ENCODE measurements at places on chromosomes 3 and 15. TPM values are rescaled to one million over a fixed set of nuclear protein-coding genes. Genes with fewer than 3 reads are reported as not detected.

GRCh38 chr3:178103140-178103539 is 433.1 kb upstream of the KCNMB2 start:
- DNase-seq = no peak
- H3K4me1 ChIP-seq = no peaks in the 10 kb centered on the region
- no peak overlapping the region for H3K4me3 ChIP-seq
- H3K27ac ChIP-seq = no peak overlapping the region

- H3K27ac ChIP-seq = no peak overlapping the region
- peaks cover 8% of the 10 kb centered on the region for H3K27me3 ChIP-seq
- no peak for DNase-seq
- H3K4me1 ChIP-seq = peaks cover 5% of the 10 kb centered on the region
- no peaks in the 10 kb centered on the region for H3K36me3 ChIP-seq
Measured at GRCh38 chr3:70849911-70850699, 537.7 kb upstream of the MDFIC2 start.

DNA sequence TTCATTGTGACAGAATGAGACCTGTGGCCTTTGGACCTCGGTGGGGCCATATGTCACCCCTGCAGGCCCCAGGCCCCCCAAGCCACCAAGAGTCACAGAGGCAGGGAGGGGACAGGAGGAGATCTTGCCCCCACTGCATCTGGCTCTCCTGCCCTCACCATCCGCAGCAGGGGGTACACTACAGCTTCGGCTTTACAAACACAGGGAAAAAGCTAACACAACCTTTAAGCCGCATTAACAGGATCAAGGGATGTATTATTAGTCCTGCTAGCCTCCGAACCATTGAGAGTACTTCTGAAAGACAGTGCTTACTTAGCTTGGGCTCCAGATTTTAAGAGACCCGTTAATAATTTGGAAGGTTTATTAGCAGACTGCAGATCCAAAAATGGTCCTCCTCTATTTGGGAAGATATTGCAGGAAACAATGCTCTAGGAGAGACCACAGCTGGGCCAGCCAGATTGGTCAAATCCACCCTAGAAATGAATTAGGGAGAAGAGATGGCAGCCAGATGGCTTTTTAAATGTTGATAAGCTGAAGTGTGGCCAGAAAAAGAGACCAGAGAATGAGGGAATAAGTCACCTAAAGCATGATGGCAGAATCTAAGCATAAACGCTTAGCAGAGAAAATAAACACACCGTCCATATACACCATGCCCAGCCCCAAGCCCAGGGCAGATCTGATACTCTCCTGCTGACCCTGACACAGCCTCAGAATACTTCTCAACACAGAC is 31.5 kb downstream of the SRGAP3 start:
- peak overlapping the region; percentile 27 for H3K27ac ChIP-seq
- peaks cover 19% of the 10 kb centered on the region for H3K4me1 ChIP-seq
- no peak overlapping the region for H3K4me3 ChIP-seq
- H3K36me3 ChIP-seq = no peaks in the 10 kb centered on the region

Gene CHRM5
- not detected for total RNA-seq

Gene OR5H1
- not detected for total RNA-seq

Data from activated naive CD8-positive, alpha-beta T cell treated with anti-CD3 and anti-CD28 coated beads, Interleukin-2, amount 10 ng/mL, durations not matched to agents 7 days and 5 days (primary cell).